Activated CD4-positive, alpha-beta T cell treated with anti-CD3 and anti-CD28 coated beads, Interleukin-2, amount 50 U/mL, for 16 hours (primary cell): ENCODE measurements at places on chromosomes 13 and 19.

DNA sequence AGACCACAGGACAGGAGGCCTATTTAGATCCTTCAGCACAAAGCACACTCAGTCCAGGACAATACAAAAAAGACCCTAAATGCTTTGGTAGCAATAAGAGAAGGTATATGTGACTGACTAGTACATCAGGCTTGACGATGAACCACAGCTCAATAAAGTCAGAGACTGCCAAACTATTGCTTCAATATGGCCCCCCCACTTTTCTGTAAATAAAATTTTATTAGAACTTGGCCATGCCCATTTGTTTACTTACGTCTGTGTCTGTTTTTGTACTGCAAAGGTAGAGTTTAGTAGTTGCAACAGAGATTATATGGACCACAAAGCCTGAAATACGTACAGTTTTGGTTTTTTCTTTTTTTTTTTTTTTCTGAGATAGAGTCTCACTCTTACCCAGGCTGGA, 136.7 kb downstream of the IRS2 start:
- DNase-seq = no peak

DNA sequence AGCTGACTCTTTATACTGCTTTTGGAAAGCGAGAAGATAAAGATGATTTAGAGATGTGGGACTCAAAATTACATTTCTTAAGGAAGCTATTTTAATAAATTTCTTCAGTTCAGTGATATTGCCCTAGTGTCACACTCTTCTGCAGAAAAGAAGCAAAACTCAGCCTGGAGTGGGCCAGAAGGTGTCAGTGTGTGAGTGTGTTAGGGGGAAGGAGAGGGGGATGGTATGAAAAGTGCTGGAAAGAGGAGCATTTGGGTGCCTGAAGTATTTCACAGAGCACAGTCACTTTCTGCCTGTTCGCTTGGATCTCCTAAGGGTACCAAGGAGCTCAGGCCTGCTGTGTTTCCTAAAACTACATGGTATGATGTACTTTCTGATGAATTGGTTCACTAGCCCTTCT, 84.5 kb upstream of the FRY start:
- no peak for DNase-seq

DNA sequence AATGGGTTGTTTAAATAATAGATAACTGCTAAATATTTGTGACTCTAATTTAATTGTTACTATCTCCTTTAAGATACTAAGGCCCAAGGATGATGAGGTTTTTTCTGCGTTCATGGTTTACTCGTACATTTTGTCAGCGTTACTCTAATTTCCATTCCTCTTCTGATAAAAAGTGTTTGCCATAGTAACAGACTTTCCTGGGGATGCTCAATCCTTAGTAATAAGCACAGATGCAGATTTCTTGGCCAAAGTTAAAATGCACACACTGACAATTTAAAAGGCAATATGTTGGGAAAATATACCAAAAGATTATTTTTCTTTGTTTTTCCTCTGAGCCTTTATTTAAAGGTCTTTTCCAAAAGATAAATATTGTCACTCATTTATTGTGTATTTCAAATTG, 149.6 kb downstream of the IRS2 start:
- DNase-seq = no peak

DNA sequence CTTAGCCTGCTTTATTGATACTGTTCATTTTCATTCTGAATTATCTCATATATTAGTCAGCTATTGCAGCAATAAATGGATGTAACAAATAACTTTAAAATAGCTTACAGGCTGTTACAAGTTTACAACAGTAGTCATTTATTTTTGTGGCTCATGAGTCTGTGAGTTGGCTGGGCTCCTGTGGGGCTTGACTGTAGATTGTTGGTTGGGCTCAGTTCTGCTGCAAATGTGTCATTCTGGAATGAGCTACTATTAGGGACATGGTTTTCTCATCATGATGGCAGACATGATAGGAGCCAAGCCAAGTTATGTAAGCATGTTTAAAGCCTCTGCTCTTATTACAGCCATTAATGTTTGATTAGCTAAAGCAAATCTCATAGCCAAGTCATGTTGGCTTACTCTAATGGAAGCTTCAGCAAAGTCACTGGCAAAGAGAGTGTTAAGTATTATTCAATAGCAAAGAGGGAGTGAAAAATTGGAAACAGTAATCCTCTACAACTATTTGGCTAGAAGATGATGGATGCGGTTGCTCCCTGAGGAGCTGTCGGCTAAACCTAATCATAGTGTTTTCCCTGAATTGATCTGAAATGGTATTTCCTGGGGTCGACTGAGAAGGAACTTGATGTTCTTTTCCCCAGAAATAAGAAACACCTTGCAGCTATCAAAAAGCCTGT, 391.3 kb downstream of the TDRD3 start:
- no peak for DNase-seq

DNA sequence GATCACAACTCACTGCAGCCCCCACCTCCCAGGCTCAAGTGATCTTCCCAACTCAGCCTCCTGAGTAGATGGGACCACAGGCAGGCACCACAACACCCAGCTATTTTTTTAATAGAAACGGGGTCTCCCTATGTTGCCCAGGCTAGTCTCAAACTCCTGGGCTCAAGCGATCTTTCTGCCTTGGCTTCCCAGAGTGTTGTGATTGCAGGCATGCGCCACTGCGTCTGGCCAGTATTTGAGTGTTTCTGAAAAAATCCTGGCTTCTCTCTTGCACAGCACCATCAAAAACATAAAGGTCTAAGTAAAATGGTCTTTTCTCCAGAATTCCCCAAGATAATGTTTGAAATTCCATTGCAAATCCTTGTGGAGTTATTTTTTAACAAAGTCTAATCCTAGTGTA, 47.8 kb downstream of the ELF1 start:
- no peak for DNase-seq

GRCh38 chr19:8342684-8343482, at the start of gene KANK3:
TSS of gene KANK3 (minus strand) at chr19:8343262. CDS start at chr19:8337828, 5,434 bp downstream.
- peak; percentile 94 for DNase-seq

- no peak for DNase-seq
Measured at GRCh38 chr13:34583181-34583580, 358.9 kb upstream of the NBEA start.

DNA sequence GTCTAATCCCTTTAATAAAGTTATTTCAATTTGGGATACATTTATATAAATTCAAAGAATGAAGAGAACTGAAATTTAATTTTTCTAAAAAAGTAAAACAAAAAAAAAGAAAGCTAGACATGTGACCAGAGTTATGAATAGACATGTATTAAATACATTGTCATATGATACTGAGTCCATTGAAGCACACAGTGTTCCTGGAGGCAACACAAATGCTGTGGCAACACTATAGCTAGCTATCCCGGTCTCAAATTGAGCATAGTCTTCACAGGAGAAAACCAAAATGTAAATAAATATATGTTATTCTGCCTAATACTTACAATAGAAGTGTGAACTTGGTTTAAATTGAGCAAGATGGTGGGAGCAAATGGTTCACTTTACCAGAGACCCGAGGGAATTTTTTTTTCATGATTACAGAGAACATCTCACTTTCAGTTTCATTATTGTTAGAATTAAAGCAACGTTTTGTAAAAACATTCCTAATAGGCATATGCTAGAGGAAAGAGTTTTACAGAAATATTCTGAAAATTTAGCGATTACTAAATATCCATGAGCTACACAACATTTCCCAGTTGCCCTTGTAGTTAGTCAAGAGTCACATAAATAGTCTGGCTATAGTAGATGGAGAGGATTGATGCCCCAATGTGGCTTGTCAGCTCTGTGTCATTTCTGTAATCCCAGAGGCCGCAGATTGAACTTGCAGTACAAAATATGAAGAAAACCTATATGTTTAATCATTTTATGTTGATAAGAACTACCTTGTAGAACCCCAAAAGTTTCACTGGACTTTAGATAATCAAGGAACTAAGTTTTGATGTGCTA, 775.7 kb upstream of the SPRY2 start:
- DNase-seq = no peak

- DNase-seq = no peak
Measured at GRCh38 chr19:15722956-15723355, 4.9 kb upstream of the OR10H2 start.

DNA sequence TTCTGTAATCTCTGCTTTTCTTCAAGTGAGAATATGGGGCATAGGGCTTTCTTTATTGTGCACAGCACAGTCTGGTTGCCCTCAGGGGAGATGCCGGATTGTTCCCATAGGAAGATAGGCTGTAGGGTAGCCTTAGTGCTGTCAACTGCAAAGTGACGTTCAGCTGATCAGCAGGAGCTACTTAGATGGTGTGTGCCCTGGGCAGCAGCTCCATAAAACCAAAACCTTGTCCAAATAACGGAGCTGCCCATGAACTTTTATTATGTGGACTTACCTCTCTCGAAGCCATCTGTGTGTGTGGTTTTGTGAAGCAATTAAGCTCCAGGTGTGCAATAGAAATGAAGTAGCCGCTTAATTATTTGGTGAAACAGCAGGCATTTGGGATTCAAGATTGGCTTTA, 120.0 kb upstream of the RNF113B start:
- DNase-seq = no peak

- peak; percentile 35 for DNase-seq
Measured at GRCh38 chr19:12112701-12113100, 27.4 kb downstream of the ZNF20 start.

DNA sequence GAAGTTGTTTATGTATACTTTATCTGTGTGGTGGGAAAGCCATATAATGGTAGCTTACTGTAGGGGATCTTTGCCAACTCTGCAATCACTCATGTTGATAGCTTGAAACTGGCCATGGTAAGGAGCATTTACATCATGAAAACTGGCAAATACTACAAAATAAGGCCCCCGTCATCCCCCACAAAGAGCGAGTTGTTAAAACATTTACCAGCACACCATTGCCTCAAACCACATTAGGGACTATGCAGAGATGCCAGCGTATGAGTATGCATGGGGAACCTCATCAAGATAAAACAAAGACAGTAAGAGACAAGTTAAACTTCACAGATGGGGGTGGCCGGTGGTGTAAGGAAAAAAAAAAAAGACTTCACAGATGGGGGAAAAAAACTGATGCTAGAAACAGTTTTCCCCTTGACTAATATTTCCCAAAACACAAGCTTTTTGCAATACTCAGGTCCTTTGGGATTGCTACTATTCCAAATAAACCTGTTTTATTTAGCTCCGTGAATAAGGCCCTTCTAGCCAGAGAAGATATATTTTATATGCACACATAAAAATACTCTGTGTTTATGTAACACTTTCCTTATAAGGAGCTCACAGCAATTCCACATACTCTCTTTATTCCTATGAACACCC, 70.6 kb upstream of the SERP2 start:
- DNase-seq = no peak

DNA sequence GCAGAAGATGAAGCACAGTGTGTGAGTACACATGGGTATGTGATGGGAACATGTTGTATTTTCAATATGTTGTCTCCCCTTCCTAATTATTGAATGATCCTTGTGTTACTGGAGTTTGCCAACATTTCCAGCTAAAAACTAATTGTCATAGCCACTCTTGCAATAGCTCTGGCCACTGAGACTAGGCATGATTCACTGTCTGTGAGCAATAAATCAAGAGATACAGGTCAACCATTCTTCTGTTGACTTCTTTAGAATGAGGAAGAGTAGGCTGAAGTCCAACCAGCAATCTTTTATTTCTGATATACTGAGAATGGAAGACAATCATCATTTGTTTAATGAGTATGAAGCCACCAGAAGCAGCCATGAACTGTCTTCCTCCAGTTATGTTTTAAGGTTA, 413.9 kb downstream of the SLITRK5 start:
- no peak for DNase-seq

DNA sequence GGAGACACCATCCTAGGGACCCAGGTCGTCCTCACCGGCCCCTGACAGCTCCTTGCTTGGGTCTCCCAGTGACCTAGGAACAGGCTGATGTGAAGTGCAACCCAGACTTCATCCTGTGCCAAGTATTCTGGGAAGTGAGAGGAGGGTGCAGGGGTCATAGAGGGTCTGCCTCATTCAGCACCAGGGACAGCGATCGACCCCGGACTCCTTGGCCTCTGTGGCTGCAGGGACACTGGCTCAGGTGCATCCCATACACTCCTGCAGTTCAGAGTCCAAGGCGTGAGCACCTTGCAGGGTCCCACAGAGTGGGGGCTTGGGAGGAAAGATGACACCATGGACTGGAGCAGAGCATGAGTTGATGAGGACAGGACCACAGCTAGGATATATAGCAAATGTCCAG, 10.0 kb upstream of the OR10H2 start:
- DNase-seq = no peak

DNA sequence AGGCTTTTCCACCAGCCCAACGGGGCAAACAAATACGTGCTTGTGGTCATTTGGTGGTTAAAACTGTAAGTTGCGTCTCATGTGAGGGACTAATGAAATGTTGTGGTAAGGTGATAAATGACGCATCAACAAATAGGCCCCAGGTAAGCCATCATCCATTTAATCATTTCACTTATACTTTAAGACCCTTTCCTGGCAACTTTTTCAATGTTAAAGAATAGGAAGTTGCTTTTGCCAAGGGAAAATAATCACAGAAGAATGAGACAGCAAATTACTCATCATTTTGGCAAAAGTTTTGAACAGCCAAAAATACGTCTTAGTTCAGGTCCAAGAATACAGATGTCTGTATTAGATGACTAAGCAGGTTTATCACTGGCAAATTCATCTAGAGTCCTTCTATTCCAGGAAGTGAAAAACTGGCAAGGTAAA, 660.4 kb downstream of the SLITRK1 start:
- no peak for DNase-seq

DNA sequence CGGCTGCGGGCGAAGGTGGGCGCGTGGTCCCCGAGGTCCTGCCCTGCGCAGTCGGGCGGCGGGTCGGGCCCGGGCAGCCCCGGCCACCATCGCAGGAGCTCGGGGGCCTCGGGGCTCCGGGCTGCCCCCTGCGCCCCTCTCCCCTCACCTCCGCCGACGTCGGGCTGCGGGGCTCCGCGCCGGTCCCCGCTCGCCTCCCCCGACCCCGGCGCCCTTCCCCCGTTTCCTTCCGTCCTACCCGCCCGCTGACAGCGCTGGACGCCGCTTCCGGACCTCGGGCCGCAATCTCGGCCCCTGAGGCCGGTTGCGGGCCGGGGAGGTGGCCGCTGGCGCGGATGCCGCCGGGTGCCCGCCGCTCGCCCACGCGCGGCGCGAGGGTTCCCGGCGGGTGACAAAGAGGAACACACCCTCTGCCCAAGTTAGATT, 720 bp downstream of the FARP1 start:
- no peak for DNase-seq

- DNase-seq = no peak
Measured at GRCh38 chr13:32902874-32903273, 113.3 kb upstream of the KL start.

DNA sequence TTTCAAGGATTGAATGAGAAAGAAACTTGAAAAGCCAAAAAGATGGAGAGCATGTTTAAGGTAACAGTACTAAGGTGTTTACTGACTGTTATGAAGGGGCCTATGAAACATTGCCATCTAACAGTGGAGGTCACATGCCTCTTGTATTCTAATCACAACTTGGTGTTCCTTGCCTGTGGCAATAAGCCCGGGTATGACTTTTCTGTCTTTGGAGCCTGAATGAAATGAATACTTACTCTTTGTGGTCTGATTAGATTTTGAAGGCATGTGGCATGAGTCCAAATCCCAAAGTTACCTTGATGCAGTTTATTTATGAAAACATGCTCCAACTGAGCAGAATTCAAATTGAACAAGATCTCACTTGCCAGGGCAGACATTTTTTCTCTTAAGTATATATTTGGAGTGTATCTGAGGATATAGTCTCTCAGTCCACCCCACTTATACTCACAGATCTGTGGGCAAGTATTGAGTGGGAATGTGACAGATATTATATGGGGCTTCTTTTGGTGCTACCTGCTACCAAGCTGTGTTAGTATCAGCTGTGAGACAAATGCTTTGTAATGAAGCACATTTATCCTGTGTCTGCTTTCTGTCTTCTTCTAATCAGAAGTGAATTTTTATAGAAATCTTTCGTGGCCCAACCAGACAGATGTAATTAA, 67.5 kb downstream of the B3GLCT start:
- no peak for DNase-seq
